Activated gamma-delta T cell (primary cell): ENCODE measurements at places on chromosomes 2 and 18.

GRCh38 chr18:74951165-74951760, 257.7 kb downstream of the PTGR3 start:
- DNase-seq = no peak

GRCh38 chr2:113876503-113877387, 13.1 kb upstream of the ACTR3 start:
- no peak for DNase-seq

DNA sequence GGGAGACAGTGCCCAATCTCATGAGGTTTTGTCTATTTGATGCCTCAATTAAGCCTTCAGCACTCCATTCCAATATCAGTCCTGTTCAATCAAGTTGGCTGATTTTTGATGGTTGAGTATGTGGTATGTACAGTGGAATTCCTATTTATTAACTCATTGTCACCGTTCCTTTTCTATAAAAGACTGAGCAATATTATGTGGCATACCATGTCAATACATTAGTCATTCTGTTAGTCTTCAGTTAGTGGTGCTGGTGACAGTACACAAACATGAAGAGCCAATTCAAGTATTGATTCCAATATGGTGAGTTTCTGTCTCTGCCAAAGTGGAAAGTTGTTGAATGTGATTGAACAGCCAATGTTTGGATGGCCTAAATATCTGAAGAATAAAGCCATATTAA, 1343.9 kb downstream of the SUCLG1 start:
- no peak for DNase-seq

- DNase-seq = no peak
Measured at GRCh38 chr2:147945660-147946059, 74.9 kb downstream of the ORC4 start.

DNA sequence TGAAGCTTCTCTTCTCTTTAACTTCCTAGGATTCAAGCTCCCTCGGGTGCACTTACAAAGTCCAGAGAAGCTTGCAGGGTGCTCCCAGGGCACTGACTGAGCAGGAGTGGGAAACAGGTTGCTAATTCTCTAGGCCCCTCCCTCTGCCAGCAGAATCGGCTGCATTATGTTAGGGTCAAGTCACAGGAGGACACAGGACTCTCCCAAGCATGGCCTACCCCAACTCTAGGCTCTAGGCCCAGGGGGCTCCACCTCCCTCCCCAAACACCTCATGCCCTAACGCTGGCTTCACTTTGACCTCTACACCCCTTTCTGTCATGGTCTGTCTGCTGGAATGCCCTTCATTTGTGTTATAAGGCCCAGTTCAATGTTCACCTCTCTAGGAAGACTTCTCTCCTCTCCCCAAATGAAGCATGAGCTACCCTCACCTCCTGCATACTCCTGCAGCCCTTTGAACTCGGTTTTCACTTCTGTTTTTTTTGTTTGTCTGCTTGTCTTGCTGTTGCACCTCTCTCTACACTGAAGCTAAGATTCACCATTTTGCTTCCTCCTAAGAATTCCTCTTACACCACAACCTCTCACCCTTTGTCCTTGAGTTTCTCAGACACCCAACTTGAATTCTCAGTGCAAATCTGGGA, 521.8 kb upstream of the ID2 start:
- no peak for DNase-seq

- no peak for DNase-seq
Measured at GRCh38 chr2:47091118-47091517, 64.0 kb downstream of the STPG4 start.

GRCh38 chr2:199315299-199316179, 142.2 kb downstream of the SATB2 start:
- no peak for DNase-seq

GRCh38 chr2:108145557-108146326, 94.0 kb upstream of the SULT1C3 start:
- DNase-seq = no peak

DNA sequence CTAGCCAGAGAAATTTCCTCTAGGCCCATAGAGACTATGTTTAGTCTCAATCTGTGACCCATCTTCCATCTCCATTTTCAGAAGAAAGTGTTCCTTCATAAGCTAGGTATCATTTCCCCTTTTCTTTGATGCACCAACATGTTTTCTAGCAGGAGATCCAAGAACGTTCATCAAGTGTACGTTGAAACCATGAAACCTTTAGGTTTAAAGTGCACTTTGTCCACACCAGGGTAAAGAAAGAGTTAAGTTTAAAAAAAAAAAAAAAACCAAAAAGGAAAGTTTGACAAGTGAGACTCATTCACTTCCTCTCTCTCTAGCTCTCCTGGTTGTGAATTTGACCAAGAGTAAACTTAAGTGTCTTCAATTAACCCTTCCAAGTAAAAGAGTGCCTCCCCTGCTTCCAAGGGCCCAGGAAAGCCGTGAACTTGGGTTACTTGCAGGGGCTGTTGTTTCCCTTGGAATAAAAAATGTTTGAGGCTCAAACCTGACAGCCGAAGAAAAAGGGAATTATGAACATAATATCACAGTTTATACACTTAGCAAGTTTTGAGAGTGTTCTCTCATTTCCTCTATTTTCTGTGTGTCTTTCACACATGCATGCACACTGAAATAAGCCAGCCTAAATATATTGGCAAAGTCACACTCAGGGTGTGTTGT, 56.7 kb downstream of the LBH start:
- no peak for DNase-seq

DNA sequence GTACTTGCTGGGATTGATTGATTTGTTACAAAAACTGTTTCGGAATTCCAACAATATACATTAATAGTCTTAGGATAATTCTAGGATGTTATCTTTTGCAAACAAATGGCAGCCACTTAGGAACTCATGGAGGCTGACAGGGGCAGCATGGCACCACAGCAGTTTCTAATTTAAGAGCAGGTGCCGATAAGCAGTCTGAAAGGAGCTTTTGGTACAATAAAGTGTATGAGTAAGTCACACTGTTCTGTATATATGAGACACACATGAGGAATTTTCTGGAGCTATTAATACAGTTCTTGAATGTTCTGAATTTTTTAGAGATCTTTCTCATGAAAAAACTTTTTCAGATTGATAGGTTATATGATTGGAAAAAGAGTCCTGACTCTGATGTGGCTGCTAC, 52.2 kb downstream of the EIF5B start:
- DNase-seq = no peak

DNA sequence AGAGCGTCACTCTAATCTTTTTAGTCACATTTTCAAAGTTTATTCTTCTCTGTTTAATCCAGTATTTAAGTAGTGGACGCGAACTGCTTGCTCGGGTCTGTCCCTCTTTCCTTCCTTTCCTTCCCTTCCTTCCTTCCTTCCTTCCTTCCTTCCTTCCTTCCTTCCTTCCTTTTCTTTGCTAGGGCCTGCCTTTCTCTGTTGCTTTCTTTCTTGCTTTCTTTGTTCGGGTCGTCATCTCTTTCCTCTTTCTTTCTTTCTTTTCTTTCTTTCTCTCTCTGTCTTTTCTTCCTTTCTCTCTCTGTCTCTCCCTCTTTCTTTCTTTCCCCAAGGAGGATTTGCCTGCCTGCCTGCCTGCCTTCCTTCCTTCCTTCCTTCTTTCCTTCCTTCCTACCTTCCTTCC, 3.0 kb upstream of the ACKR3 start:
- no peak for DNase-seq

DNA sequence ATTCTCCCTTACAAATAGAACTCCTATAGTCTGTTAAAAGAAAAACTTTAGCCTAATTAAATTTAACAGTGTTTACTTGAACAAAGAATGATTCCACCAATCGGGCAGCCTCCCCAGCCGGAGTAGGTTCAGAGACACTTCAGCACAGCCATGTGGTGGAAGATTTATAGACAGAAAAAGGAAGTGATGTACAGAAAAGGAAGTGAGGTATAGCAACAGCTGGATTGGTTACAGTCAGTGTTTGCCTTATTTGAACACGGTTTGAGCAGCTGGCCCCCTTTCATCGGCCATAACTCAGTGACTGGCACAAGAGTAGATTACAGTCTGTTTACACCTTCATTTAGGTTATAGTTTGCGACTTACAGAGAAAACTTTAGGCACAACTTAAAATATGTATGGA, 2.1 kb upstream of the SKA1 start:
- DNase-seq = no peak

- DNase-seq = no peak
Measured at GRCh38 chr2:10765914-10766313, 44.5 kb downstream of the ATP6V1C2 start.

DNA sequence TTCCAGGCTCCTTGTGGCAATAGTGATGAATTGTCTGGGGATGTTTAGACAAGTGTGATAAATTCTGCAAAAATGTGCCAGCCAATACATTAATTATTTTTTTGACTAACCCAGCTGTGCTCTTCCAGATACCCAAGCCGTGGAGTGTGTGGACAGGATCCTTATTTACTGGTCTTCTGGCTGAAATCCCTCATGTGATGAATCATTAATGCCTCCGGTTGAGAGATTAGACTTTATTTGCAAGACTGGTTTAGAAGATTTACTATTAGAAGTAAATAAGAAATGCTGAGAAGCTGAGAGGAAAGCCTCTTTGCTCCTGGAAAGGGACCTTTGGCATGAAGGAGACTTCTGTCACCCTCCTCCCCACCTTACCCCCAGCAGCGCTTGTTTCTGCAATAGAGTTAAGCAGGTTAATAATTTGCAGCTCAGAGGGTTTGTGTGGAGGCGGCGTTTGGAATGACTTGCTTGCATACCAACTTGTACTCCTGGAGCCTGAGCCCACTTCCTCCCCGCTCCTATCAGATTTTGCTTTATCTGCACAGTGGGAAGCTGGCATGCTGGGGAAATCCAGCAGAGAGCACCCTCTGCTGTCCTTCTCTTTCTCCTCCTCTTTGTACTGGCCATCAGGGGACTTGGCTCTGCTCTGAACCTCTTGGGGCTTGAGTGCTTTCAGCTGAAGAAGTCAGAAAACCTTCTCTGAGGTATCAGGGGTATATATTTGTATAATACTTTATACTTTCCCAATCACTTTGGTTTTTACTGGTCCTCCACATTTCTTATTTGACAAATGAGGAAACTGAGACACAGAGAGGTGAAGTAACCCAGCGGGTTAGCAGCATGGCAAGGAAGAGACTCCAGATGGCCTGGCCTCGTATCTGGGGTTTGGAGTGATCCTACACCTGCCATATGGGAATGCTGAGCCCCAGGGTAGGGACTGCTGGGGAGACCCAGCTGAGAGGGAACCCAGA, 16.3 kb downstream of the SLC3A1 start:
- DNase-seq = no peak

DNA sequence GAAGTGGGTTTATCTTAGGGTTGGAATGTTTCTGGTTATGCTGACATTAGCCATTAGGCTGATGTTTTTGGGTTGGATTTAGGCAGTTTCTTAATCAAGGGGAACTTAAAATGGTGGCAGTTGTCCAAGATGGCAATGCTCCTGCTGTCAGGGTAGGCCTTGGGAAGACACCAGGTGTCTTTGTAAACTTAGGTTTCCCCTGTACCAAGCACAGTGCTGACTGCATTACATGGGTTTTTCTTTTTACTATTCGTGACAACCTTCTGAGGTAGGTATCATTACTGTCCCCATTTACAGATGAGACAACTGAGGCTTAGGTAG, 528 bp upstream of the ATG16L1 start:
- no peak for DNase-seq

DNA sequence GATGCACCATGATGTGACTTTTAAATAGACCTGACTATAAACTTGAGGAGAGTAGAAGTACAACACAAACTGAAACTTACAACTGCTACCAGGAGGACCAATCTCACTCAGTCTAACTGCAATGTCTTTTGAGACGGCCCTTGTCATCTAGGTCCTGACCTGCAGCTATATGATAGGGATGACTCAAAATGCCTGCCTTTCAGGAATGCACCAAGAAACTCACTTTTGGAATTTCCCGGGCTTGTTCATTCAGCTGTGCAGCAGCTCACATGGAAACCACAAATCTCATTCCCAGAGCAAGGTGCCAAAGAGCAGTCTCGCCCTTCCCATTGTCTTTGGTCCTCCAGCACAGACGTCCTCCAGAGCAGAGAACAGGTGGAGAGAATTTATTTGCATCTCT, 113.7 kb downstream of the SPOPL start:
- no peak for DNase-seq

- no peak for DNase-seq
Measured at GRCh38 chr2:85468704-85469349, 50.3 kb downstream of the SH2D6 start.

GRCh38 chr2:135208016-135208415, 155.9 kb downstream of the RAB3GAP1 start:
- DNase-seq = no peak

- DNase-seq = no peak
Measured at GRCh38 chr2:239309398-239310245, 91.2 kb downstream of the HDAC4 start.

DNA sequence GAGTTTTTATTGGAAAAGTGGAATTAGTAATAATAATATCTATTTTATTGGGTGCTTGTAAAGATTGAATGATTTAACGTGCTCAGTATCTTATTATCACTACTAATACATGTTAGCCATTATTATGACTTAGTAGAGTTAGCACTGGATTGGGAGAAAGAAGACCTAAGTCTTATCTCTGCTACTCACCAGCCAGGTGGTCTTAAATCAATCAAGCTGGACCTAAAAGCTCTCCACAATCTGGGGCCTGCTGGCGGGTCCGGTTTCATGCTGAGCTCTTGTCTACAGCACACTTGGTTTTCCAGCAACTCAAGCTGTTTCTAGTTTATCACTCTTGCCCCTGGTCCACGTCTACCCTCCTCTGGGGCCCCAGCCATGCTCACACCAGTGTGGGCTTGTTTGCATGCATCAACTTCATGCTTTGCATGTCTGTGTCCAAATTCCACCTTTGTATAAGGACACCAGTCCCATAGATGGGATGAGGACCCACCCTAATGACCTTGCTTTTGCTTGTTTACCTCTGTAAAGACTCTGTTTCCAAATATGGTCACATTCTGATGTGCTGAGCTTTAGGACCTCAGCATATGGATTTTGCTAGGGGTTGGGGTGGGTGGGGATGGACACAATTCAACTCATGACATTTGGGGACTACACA, 363.1 kb downstream of the LPIN1 start:
- DNase-seq = no peak

GRCh38 chr2:203484266-203485112, 50.6 kb downstream of the RAPH1 start:
- no peak for DNase-seq

- no peak for DNase-seq
Measured at GRCh38 chr18:10530002-10530401, 4.2 kb downstream of the NAPG start.

- no peak for DNase-seq
Measured at GRCh38 chr2:146844226-146844990, 1000.4 kb upstream of the ACVR2A start.

GRCh38 chr2:120586507-120587278, 149.0 kb upstream of the GLI2 start:
- DNase-seq = no peak
